ENCODE measurements at places on chromosomes 7 and 10. TPM values are rescaled to one million over a fixed set of nuclear protein-coding genes. Genes with fewer than 3 reads are reported as not detected.

Gene ERVW-1
- not detected for total RNA-seq

Gene SPDYE5
- total RNA-seq, result not detected

DNA sequence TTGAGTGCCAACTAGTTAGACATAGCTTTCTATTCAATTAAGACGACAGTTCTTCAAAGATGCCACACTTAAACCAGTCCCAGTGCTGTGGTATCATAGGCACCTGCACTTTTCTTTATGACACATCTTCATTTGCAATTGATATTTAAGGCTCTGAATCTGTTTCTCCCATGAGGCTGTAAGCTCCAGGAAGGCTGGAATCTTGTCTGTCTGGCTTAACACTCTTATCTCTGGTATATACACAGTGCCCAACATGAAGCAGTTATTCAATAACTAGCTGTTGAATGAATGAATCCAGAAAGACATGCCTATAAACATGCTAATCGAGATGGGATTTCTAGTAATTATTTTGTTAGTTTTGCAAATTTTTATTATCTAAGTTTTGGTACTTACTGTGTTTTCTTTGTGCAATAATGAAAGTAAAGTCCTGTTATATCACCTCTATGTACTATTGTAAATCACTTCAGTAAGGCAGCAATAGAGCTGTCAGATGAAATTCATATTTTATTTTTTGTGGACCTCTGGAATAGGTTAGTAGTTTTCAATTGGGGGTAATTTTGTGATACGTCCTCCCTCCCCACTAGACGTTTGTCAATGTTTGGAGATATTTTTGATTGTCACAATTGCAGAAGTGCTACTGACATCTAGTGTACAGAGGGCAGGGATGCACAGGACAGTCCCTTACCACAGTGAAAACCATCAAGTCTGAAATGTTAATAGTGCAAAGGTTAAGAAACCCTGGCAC lies 51.3 kb upstream of the STEAP4 start:
- H3K4me1 ChIP-seq, result no peaks in the 10 kb centered on the region
- H3K27ac ChIP-seq, result no peak overlapping the region
- no peak for DNase-seq
- H3K36me3 ChIP-seq, result no peaks in the 10 kb centered on the region
- H3K4me3 ChIP-seq, result no peak overlapping the region
- H3K27me3 ChIP-seq, result no peaks in the 10 kb centered on the region

Gene BAIAP2L1
- 1.7 TPM for total RNA-seq

Gene OTUD1
- 12.0 TPM for total RNA-seq

DNA sequence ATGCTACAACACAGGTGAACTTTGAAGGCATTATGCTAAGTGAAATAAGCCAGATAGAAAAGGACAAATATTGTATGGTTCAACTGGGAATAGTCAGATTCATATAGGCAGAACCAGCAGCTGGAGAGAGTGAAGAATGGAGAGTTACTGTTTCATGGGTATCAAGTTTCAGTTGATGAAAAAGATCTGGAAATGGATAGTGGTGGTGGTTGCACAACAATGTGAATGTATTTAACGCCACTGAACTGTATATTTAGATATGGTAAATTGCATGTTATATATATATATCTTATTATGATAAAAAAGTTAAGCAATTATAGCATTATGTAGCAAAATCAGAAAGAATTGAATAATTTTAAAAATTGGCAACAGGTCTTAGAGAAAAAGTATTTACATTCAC lies 3.9 kb downstream of the LMBR1 start:
- no peaks in the 10 kb centered on the region for H3K27me3 ChIP-seq
- DNase-seq, result no peak
- no peak overlapping the region for H3K4me3 ChIP-seq
- no peak overlapping the region for H3K27ac ChIP-seq

DNA sequence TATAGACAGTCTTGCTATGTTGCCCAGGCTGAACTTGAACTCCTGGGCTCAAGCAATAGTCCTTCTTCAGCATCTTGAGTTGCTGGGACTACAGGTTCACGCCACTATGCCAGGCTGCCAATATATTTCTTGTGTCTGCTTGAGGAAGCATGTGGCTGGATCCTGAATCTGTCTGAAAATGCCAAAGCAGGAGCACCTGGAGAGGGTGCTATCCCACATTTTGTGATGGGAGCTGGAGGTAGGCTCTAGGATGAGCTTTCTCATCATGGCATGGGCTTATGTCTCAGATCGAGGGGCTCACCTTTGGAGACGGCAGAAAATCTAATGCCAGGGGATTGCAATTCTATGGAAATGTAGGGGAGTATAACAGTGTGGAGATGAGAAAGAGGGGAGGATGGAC lies 744.2 kb downstream of the GRID1 start:
- no peaks in the 10 kb centered on the region for H3K4me1 ChIP-seq
- H3K27ac ChIP-seq, result no peak overlapping the region
- no peak for DNase-seq

Gene PRLHR
- total RNA-seq, result 2.1 TPM

DNA sequence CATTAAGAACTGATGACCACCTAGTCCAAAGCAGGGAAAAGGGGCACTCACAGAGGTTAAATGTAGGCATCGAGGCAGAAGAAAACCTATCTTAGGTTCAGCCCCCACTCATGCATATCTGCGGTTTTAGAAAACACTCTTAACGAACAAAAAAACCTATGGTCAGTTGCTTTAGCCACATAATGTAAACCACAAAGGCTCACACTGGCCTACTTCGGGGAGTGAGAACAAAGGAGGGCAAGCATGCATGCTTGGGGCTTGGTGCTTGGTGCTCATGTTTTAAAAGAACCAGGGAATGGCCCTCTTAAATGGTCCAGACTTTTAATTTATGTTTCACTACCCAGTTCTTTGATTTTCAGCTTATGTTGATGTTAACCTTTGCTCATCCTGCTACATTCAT lies 14.2 kb downstream of the INSYN2A start:
- no peak overlapping the region for H3K27ac ChIP-seq
- H3K27me3 ChIP-seq, result no peaks in the 10 kb centered on the region
- DNase-seq, result no peak
- H3K36me3 ChIP-seq, result no peaks in the 10 kb centered on the region
- no peaks in the 10 kb centered on the region for H3K4me1 ChIP-seq

GRCh38 chr7:84654273-84654672 lies 459.7 kb upstream of the SEMA3A start:
- no peak for DNase-seq
- H3K27ac ChIP-seq, result no peak overlapping the region
- no peaks in the 10 kb centered on the region for H3K27me3 ChIP-seq

GRCh38 chr10:52853704-52854103 lies 81.1 kb upstream of the MBL2 start:
- H3K4me3 ChIP-seq, result no peak overlapping the region
- no peaks in the 10 kb centered on the region for H3K4me1 ChIP-seq
- no peaks in the 10 kb centered on the region for H3K27me3 ChIP-seq
- H3K27ac ChIP-seq, result no peak overlapping the region
- no peaks in the 10 kb centered on the region for H3K36me3 ChIP-seq
- DNase-seq, result no peak

DNA sequence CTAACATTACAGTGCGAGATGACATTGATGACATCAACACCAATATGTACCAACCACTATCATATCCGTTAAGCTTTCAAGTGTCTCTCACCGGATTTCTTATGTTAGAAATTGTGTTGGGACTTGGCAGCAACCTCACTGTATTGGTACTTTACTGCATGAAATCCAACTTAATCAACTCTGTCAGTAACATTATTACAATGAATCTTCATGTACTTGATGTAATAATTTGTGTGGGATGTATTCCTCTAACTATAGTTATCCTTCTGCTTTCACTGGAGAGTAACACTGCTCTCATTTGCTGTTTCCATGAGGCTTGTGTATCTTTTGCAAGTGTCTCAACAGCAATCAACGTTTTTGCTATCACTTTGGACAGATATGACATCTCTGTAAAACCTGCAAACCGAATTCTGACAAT lies 4.3 kb downstream of the GPR22 start:
- no peak overlapping the region for H3K4me3 ChIP-seq
- no peaks in the 10 kb centered on the region for H3K27me3 ChIP-seq
- no peaks in the 10 kb centered on the region for H3K4me1 ChIP-seq
- no peaks in the 10 kb centered on the region for H3K36me3 ChIP-seq
- DNase-seq, result no peak

DNA sequence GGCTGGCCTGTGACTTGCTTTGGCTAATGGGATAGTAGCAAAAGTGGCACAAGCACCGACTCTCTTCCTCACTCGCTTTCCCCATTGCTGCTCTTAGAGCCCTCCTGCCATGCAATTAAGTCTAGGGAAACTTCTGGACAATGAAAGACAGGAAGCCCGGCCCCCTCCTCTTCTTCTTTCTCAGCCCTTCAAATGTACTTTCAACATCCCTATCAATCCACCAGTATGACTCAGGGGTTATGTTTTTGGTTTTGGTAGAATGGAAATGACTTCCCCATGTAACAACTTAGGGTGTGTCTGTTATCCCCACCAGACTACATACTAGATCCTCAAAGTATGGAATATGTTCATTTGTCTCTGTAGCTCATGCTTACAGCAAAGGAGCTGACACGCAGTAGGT lies 139.0 kb upstream of the GDF10 start:
- no peaks in the 10 kb centered on the region for H3K36me3 ChIP-seq
- no peak overlapping the region for H3K27ac ChIP-seq
- H3K27me3 ChIP-seq, result no peaks in the 10 kb centered on the region

DNA sequence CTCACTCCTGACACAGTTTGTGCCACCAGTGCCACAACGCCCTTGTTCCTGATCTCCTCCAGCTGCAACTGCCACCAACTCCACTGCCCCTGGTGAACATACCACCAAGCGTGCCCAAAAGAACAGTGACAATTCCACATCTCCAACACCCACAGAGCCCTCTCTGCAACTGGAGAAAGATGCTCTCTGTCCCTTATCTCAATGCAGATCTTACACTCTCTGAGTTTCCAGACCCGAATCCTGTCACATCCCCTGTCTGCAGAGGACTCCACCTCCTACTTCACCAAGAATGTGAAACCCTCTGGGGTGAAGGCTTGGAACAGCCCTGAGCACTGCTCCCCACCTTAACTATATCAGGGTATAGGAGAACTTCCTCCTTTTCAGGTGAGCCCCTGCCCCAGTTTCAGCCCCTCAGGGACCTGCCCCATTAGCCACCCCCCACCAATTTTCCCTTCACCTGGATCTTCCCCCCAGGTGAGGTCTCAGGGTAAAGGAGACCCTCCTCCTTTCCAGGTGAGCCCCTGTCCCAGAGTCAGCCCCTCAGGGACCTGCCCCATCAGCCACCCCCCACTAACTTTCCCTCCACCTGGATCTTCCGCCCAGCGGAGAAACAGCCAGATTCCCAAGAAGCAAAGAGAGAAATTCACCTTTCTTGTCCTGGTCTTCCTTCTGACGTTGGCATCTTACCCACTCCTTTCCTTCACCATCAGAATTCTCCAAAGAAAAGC lies 55.0 kb downstream of the CPXM2 start:
- peak; percentile 88 for DNase-seq
- H3K4me1 ChIP-seq, result peaks cover 53% of the 10 kb centered on the region
- H3K36me3 ChIP-seq, result no peaks in the 10 kb centered on the region
- no peak overlapping the region for H3K4me3 ChIP-seq

DNA sequence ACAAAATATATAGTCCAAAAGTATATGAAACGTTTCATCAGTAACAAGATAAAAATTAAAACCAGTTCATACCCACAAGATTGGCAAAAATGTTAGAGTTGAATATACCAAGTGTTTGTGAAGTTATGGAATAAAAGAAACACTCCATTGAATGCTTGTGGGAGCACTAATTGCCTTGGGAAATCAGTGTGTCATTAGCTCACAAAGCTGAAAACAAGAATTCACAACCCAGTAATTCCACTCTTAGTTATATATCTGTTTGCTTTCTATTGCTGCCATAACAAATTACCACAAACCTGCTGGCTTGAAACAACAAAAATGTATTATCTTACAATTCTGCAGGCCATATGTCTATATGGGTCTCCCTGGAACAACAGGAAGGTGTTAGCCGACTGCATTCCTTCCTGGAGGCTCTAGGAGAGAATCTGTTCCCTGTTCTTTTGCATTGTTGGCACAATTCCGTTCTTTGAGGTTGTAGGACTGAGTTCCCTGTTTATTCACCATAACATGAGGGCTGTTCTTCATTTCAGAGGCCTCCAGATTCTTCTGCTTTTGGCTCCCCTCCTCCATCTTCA lies 45.7 kb downstream of the SEM1 start:
- H3K27ac ChIP-seq, result no peak overlapping the region
- no peaks in the 10 kb centered on the region for H3K27me3 ChIP-seq
- DNase-seq, result no peak
- no peak overlapping the region for H3K4me3 ChIP-seq

Gene SRGN
- 74.0 TPM for total RNA-seq

GRCh38 chr10:69646185-69647060 lies 16.4 kb downstream of the FAM241B start:
- H3K27ac ChIP-seq, result no peak overlapping the region
- no peak for DNase-seq
- no peaks in the 10 kb centered on the region for H3K4me1 ChIP-seq
- H3K36me3 ChIP-seq, result no peaks in the 10 kb centered on the region

- peak overlapping the region; percentile 48 for H3K27ac ChIP-seq
- H3K4me3 ChIP-seq, result no peak overlapping the region
- H3K27me3 ChIP-seq, result no peaks in the 10 kb centered on the region
- H3K36me3 ChIP-seq, result peaks cover 36% of the 10 kb centered on the region
- peaks cover 26% of the 10 kb centered on the region for H3K4me1 ChIP-seq
- DNase-seq, result peak; percentile 87
These were observed 568.6 kb downstream of the KCNMA1 start for GRCh38 chr10:77068969-77069368.

- H3K4me1 ChIP-seq, result peaks cover 24% of the 10 kb centered on the region
- no peak overlapping the region for H3K4me3 ChIP-seq
- H3K27me3 ChIP-seq, result no peaks in the 10 kb centered on the region
- no peak for DNase-seq
- no peaks in the 10 kb centered on the region for H3K36me3 ChIP-seq
- H3K27ac ChIP-seq, result no peak overlapping the region
These were observed 35.6 kb downstream of the SYPL1 start for GRCh38 chr7:106076537-106076936.

DNA sequence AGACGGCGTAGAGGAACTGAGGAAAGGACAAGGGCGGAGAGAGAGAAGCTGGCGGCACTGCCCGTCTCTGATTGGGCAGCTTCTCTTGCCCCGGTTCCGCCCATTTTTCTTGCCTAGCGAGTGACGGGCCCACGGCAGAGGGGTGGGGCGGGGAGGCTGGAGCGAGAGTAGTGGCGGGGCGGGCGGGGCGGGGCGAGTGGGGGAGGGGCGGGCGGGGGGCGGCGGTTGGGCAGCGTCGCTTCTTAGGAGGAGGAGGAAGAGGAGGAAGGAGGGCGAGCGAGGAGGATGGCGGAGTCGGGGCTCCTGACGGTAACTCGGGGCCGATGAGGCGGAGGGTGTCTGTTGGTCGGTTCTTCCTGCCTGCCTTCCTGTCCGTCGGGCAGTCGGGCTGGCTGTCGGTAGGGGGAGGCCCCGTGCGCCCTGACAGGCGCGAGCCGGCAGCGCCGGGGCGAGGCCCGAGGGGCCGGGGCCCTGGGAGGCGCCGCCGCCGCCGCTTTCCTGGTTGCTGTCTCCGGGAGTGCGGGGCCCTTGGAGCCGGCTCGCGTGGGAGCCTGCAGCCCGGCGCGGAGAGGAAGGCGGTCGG lies at the start of gene SHOC2:
Gene SHOC2, plus strand, starts transcription at position 256 of the 583 bp plus-strand sequence. CDS start 44,755 bp downstream, outside the sequence.
- H3K4me1 ChIP-seq, result peaks cover 22% of the 10 kb centered on the region
- H3K27ac ChIP-seq, result peak within 1 kb of the TSS; percentile 99
- H3K27me3 ChIP-seq, result no peaks in the 10 kb centered on the region
- no peaks in the 10 kb centered on the region for H3K36me3 ChIP-seq
